ENCODE measurements at places on chromosomes 12 and 14.
A peak's percentile ranks its signal among the peaks of the same experiment; 100 is the strongest.

GRCh38 chr14:81298911-81299310, 78.2 kb upstream of the GTF2A1 start:
- no peak for DNase-seq

- no peak for DNase-seq
Observed at GRCh38 chr14:58138714-58139482, 13.1 kb downstream of the ARMH4 start.

DNA sequence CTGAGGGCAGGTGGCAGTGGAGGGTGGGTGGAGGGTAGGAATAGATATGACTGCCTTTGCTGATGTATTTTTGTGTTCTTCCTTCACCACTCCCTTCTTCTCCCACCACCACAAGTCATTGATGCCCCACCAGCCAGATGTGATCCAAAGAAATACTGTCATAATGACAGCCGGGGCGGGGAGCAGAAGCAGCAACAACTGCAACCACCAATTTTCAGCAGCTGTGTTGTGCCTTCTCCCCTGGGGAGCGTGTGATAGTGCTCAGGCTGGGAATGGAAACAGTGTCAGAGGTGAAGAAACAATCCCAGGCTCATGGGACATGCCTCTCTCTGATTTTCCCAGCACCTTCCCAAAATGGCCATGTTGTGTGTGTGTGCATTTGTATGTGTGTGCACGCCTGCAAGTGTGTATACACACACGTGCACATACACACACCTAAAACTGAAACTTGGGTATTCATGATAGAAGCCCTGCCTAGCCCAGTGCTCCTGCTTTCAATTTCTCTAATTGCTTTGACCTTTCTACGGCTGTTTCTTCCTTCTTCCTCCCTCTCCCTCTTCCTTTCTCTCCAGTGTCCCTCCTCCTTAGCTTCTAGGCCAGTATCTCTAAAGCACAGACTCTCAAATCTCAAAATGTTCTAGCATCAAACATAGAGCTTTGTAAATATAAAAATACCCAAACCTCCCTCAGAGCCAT, 299.2 kb upstream of the FKBP4 start:
- DNase-seq: no peak

GRCh38 chr14:70641548-70642302, at the start of gene TTC9:
Gene TTC9, plus strand, starts transcription at chr14:70641916. Its CDS starts 214 bp downstream, at chr14:70642130.
- DNase-seq: peak; percentile 8

DNA sequence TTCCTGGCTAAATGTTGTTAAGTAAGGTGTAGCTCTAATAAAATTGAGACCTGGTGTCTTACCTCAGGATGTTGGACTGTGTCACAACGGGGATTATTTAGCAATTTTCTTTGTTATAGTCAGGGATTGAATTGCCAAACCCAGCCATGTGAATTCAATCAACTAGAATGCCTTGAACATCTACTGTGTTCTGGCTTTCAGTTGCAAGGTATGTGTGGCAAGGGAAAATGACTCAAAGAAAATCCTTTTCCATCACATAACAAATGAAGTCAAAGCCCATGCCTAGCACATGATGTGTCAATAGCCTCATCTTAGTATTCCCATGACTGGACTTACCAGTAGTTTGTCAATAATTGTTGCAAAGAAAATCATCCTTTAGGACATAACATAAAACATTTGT, 519.8 kb upstream of the FLRT2 start:
- DNase-seq: no peak

- DNase-seq: no peak
Observed at GRCh38 chr12:92183575-92183974, 37.9 kb upstream of the BTG1 start.

- DNase-seq: peak; percentile 31
Observed at GRCh38 chr12:9651265-9651729, 18.2 kb upstream of the CLEC2D start.

GRCh38 chr14:87411370-87411769, 581.6 kb downstream of the GALC start:
- DNase-seq: no peak

DNA sequence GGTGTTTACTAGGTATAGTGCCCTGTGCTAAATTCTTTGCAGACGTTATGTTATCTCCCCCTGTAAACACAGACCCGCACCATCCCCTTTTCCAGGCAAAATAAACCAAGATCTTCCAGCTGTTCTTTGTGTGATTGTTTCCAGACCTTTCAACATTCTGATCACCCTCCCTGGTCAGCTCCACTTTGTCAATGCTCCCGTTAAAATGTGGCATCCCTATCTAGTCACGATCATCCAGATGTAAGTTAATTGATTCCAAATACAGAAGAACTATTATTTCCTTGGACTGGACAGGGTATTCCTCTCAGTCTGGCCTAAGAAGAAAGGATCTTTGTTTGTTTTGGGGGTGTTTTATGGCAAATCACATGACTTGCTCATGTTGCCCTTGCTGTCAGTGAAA, 127.6 kb upstream of the ARID2 start:
- DNase-seq: no peak

GRCh38 chr12:68890701-68891113, 42.3 kb downstream of the CPM start:
- no peak for DNase-seq

DNA sequence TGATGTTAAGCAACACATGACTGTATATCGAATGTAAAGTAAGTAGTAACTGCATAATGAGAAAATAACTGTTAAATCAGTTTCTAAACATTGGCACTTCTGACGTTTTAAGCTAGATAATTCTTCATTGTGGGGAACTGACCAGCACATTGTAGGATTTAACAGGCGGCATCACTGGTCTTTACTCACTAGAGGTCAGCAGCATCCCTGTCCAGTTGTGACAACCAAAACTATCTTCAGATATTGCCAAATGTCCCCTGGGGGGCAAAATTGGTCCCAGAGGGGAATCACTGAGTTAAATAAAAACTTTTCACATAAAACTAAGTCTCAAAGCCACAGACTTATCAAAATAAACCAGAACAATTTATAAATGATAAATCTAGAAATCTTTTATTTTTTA, 65.3 kb downstream of the BLTP3B start:
- peak; percentile 10 for DNase-seq

- DNase-seq: peak; percentile 53
Observed at GRCh38 chr14:99192028-99192621, 79.9 kb downstream of the BCL11B start.

DNA sequence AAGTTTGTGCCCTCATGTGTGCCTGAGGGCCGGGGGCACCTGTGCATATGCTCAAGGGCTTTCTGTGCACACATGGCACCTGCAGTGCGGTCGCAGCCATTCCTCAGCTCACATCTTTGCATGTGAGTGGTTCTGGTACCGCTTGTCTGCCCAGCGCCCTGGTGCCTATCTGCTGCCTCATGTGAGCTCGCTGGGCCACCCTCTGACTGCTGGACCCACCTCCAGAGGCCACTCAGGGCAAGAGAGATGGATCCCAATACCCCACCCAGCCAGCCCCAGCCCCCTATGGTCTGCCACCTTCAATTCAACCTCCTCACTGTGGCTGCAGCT, 5.4 kb upstream of the AMN start:
- no peak for DNase-seq

DNA sequence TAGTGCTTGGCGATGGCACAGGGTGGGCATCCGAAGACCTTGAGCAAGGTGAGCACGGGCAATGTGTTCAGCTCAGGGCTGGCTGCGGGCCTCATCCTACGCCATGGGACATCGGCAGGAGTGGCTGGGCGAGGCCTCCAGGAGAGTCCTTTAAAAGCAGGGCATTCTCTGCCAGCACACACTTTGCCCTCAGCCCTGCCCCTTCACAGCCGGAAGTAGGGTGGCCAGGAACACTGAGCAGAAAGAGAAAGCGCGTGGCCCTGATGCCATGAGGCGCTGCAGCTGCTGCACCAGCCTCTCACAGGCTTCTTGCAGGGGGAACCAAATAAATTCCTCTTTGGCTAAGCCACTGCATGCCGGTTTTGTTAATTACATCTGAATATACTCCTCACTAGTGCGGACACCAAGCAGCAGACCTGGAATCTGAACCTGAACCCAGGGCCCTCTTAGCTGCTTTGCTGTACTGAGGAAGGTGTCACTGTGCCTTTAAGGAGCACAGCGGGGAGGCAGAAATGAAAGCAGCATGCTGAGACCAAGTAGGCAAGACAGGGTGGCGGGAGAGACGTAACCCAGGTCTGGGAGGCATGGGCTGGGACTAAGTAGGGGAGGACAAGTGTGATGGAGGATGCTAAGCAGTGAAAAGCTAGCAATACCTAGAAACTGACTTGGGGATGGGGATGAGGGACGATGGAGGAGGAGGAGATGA, 155.2 kb downstream of the TTC7B start:
- no peak for DNase-seq

Data from PC-3 (cell line).